Activated naive CD4-positive, alpha-beta T cell treated with anti-CD3 and anti-CD28 coated beads, Interleukin-2, amount 50 U/mL, for 16 hours (primary cell): ENCODE measurements at places on chromosomes 2 and 18.

DNA sequence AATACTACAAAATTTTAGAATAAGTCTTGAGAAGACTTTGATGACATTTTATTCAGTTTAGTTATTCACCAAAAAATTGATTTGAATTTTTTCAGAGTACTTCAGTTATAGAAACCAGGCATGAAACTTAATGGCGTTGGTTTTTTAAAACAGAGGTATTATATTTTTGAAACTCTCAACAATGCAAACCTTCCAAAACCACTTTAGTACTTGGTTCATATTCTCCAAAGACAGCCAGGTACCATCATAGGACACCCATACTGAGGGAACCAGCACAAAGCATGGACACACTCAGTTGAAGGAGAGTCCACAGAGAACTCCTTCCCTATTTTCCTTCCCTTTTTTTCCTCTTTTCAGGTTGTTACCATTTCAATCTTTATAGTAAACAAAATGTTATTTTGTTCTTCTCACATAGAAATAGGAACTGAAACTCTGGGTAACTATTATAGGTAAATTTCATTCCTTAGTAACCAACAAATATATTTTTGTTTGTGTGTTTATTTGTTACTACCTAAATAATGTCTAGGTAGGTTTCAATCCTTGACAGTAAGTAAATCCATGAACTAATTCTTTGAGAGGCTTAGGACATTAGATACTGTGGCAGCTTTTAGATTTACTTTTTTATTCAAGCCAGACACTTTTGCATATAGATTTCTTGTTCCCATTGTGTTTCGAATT is 95.8 kb downstream of the TMEFF2 start:
- DNase-seq, result no peak

GRCh38 chr2:133124446-133124845 is 443.8 kb downstream of the NCKAP5 start:
- DNase-seq, result no peak

GRCh38 chr2:10158681-10159080 is 36.1 kb downstream of the RRM2 start:
- DNase-seq, result no peak

DNA sequence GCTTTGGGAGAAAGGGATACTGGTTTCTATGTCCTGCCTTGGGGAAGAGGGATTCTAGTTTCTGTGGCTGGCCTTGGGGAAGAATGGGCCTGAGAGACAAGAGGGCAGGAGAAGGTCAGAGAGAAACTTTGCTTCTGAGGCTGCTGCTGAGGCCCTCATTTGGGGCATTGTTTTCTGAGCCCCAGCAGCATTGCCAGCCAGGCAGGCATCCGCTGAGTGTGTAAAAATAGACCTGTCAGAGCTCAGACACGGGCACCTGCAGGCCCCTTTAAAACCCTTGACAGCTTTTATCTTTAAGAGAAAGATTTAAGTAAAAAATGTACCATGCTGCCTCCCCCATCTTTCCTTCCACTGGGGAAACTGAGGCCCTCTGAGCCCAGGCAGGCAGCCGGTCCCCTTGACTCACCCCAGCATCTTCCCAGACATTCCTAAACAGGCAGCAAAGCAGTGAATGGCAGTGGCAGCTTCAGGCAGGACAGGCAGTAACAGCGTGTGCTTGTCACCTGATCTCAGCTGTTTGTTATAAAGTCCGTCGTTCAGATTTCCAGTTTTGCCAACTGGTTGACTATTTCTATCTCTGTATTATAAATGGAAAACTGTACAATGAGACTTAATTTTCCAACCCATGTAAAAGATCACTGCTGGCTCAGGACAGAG is 27.6 kb downstream of the MLPH start:
- no peak for DNase-seq

DNA sequence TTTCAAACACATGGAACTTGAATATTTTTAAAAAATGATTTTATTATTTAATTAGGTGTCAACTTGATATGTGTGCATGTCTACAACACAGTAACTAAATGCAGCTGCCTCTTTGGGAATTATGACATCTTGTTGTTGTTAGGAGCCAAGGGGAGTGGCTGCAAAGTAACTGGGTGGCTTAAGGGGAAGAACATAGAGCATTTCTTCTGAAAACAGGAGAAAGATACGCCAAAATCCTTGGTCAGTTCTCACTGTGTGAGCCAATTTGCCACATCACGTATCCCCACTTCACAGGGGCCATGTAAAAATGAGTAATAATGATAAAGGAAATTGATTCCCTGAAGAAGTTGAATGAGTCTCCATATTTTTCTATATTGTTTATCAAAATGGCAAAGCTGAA is 309.8 kb upstream of the COL3A1 start:
- no peak for DNase-seq

- no peak for DNase-seq
Measured at GRCh38 chr2:127382831-127383230, 4.9 kb downstream of the MAP3K2 start.

DNA sequence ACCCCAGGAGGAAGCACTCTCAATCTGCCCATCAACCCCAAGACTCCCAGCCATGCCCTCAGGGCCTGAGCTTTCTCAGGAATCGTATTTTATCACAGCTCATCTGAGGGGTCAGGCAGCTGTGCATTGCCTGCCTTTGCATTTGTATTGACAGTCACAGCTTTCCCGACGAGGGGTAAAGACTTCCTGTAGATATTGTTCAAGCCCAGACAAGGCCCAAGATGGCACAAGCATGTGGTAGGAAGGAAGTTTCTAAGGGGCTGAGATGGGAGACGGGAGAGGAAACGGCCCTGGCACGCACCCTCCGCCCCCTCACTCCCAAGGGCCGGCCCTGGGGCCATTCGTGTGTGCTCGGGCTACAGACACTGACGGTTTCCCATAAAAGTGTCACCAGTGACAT is 34.2 kb upstream of the PRLH start:
- no peak for DNase-seq

DNA sequence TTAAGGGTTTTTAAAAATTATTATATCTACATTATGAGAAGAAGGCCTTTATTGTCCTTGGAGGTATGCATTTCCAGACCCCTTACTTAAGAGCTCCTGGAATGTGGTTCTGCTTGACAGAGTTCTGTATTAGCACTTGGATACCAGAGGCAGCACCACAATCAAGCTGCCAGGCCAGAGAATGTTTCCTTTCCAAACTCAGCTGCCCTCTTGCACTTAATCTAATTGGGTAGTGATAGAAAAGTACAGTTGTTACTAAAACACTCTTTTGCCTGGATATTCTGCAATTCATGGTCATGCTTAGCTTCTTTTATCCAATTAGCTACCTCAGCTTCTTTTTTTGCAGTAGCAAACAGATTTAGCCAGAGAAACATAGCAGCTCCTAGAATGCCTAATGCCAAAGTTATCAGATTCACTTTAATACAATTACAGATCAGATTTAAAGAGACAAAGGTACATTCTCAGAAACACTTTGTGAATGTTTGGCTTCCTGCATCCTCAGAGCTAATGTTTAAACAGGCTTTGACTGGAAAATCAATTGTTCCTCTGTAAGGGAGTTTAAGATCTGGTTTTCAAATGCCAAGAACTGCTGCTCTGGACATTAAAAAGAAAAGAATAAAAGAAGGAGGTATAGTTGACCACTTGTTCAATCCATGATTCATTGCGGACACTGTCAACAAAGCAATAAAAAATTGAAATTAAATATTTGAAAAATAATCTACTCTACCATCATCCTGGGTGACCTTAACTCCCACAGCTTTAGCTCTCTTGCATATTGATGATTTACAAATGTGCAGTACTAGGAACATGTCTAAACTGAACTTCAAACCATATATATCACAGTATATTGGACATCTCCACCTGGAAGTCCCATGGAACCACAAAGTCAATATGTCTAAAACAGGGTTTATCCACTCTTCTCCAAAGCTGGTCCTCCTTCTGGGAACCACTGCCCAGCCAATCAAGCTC is 12.8 kb downstream of the NOSTRIN start:
- DNase-seq, result no peak

DNA sequence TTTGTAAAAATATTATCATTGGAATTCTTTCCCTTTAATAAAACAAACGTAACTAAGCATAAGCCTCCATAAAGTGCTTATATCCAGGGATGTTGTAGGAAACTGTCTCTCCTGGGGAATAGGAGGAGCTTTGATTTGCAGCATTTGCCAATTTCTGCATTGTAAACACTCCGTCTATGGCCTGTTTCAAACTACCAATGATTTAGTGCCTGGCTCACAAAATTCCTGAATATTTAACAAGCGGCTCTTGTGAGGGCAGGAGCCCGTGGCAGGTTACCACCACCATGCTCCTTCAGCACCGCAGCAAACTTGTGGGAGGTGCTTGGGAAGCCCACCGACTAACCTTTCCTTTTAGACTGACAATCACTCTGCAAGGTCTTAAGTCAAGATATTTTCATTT is 520.3 kb downstream of the SOX11 start:
- no peak for DNase-seq

- no peak for DNase-seq
Measured at GRCh38 chr2:47735136-47735869, 47.6 kb upstream of the MSH6 start.

DNA sequence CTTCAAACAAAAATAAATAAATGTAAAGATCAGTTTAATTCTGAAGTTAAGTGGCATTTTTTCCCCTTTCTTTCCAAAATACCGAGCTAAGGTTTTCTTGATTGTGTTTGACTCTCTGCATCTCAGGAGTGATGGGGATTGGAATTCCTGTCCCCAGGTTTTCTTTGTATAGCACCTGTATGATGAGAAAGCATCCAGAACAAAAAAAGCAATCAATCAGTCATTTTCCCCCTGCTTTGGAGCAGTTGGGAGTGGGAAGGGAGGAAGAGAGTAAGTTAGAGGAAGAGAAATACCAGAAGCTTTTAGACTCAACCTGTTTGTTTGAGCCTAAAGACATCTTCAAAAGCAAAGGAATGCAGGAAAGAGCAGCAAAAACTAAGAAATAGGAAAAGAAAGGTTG is 88.5 kb downstream of the RIF1 start:
- DNase-seq, result no peak
